ENCODE measurements at places on chromosomes 7 and 10. TPM values are rescaled to one million over a fixed set of nuclear protein-coding genes. Genes with fewer than 3 reads are reported as not detected.
A peak's percentile ranks its signal among the peaks of the same experiment; 100 is the strongest.

DNA sequence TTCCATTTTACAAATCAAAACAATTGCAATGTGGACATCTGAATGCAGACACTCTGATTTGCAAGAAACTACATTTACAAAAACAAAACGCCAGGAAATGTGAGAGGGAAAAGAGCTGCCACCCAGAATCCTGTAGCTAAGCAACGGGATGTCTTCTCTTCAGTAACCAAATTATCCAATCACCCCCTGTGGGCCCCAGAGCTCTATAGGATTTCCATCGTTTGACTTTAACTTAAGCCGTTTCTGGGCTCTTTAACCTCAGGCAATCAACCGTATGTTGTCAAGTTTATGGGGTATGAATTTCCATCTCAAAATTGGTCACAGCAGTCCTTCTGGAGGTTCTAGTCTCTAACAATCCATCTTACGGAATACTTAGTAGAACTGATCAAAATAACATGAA is 240.5 kb downstream of the ETV1 start:
- DNase-seq: no peak
- no peak overlapping the region for H3K4me3 ChIP-seq
- no peaks in the 10 kb centered on the region for H3K4me1 ChIP-seq
- H3K27me3 ChIP-seq: no peaks in the 10 kb centered on the region
- H3K27ac ChIP-seq: no peak overlapping the region

- peak overlapping the region; percentile 75 for H3K27ac ChIP-seq
- peak; percentile 61 for DNase-seq
- no peaks in the 10 kb centered on the region for H3K36me3 ChIP-seq
- H3K4me3 ChIP-seq: peak overlapping the region; percentile 1
- H3K4me1 ChIP-seq: peaks cover 4% of the 10 kb centered on the region
These were observed 14.4 kb downstream of the MXI1 start for GRCh38 chr10:110221721-110222261.

Gene PLCE1
- 42.9 TPM for total RNA-seq

Gene CCDC136
- total RNA-seq: 10.3 TPM

Gene ARID5B
- total RNA-seq: 10.5 TPM

Gene PAPSS2
- 28.1 TPM for total RNA-seq

Measured in Peyer's patch (tissue), 4 donors.